ENCODE measurements at places on chromosomes 6 and 20.

- DNase-seq: no peak
Observed at GRCh38 chr6:44481056-44481455, 93.5 kb downstream of the CDC5L start.

DNA sequence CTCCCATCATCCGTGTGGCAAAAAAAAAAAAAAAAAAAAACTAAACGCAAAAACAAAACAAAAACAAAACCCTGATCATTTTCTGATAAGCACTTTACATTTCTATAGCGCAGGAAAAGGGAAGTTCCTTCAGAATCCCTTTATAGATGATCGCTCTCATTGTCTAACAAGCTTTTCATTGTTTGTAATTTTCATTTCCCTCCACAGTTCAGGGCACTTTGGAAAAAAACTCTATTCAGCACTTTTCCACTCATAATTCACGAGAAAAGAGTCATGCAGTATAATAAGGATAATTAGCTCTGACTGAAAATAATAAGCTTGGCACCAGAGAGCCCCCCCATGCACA lies 89.4 kb upstream of the ATXN1 start:
- DNase-seq: no peak

DNA sequence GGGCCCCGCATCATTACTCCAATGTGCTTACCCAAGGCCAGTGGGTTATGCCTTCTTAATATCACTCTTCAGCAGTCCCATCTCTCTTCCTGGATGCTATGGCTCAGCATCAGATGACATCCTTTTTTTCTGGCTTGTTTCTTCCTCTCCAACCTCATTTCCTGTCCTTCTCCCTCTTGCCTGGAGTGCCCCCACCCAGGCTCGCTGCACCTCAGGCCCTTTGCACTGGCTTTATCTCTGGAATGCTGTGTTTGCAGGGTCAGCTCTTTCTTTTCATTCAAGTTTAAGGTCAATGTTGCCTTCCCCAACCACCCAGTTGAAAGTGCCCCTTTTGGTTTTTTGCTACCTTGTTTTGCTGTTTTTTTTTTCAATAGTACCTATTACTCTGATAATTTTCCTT lies 36.7 kb downstream of the CD40 start:
- no peak for DNase-seq

DNA sequence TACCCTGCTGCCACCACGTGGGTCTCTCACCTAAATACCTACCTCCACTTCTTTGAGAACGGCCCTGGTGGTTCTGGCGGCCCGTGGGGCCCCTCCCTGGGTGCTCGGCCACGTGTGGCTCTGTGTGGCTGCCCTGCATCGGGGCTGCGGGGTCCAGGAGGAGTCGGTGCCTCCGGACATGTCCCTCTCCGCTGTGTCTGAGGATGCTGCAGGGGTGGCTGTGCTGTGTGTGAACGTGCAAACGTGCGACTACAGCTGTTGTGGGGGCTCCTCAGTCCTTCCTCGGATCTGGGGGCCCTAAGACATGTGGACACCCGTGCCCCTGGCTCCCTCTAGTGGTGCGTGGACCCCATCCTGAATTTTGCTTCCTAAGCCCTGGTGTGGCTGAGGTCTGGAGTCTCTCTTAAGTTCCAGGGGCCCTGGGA lies 691.8 kb downstream of the QKI start:
- peak; percentile 53 for DNase-seq

DNA sequence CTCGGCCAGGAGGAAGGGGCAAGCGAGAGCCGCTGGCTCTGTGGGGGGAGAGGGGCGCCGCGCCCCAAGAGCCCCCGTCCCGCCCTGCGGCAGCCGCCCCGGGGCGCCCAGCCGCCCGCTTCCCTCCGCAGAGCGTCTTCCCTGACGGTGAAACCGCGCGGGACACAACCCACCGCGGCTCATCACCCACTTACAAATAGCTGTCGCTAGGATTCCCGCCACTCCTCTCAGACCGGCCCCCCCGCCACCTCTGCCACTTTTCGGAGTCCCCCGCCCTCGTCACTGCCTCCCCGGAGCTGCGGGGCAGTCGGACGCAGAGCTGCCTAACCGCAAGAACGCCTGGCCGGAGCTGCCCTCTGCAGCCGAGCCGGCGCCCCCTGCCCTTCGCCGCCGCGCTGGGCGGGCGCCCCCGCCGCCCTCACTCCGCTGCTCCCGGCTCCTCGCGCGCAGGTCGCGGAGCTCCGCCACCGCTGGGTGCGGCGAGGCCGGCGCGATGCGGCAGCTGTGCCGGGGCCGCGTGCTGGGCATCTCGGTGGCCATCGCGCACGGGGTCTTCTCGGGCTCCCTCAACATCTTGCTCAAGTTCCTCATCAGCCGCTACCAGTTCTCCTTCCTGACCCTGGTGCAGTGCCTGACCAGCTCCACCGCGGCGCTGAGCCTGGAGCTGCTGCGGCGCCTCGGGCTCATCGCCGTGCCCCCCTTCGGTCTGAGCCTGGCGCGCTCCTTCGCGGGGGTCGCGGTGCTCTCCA lies at the start of gene SLC35D3:
Gene SLC35D3 (plus strand): TSS at position 366 of the 749 bp plus-strand sequence. CDS start 128 bp downstream, at position 494.
- peak; percentile 39 for DNase-seq

- no peak for DNase-seq
Observed at GRCh38 chr6:106097411-106098231, 11.5 kb downstream of the PRDM1 start.

GRCh38 chr6:35191889-35192288 lies 21.9 kb upstream of the SCUBE3 start:
- no peak for DNase-seq

DNA sequence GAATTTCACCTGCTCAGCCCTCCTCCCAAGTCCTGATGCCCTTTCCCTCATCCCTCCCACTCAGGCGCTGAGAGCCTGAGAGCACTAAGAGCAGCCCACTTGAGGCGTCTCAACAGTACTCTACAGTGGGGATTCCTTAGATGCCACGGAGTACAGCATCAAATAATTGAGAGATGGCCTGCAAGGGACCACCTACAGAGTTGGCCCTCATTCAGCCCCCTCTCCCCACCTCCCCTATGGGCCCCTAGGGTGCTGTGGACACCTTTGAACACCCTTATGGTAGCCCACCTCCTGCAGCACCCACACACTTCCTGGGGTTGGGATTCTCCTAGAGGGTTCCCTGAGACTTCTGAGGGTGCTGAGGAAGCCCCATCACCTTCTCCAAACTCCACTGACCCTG lies 37.1 kb upstream of the SIRPG start:
- DNase-seq: no peak

- DNase-seq: no peak
Observed at GRCh38 chr20:44231193-44231592, 15.9 kb upstream of the GDAP1L1 start.

- DNase-seq: no peak
Observed at GRCh38 chr20:17803765-17804164, 104.0 kb downstream of the BANF2 start.

- DNase-seq: no peak
Observed at GRCh38 chr6:47352194-47352920, 42.7 kb upstream of the TNFRSF21 start.

- DNase-seq: no peak
Observed at GRCh38 chr6:23688650-23689049, 437.4 kb upstream of the NRSN1 start.

DNA sequence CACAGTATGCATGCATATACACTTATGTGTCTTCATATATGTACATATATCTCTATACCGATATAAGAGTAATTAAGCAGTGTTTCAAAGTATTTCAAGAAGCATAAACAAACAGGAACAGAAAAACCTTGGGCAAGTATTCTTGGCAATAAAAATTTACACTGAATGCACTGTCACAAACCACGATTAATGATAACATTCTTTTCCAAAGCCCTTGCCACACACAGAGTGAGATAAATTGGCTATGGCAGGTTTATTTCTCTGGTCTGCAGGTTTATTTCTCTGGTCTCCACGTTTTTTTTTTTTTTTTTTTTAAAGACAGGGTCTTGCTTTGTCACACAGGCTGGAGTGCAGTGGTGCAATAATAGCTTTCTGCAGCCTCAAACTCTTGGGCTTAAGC lies 73.0 kb downstream of the PPP1R3G start:
- no peak for DNase-seq

DNA sequence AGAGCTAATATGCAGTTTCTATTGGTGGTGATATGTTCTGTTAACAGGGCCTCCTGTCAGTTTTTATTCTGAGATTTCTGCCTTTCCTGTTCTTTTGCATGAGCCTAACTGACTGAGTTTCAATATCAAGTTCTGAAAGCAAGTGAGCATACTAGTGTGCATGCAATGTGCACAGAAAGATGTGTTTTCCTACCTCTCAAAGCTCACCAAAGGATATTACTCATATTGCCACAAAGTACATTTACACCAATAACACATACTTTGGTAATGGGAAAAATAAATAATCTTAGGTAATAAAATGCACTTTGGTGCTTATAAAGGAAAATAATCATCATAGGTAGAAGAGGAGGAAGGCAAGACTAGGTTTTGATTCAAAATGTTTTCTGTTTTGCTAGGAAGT lies 195.0 kb downstream of the KHDC1L start:
- no peak for DNase-seq

DNA sequence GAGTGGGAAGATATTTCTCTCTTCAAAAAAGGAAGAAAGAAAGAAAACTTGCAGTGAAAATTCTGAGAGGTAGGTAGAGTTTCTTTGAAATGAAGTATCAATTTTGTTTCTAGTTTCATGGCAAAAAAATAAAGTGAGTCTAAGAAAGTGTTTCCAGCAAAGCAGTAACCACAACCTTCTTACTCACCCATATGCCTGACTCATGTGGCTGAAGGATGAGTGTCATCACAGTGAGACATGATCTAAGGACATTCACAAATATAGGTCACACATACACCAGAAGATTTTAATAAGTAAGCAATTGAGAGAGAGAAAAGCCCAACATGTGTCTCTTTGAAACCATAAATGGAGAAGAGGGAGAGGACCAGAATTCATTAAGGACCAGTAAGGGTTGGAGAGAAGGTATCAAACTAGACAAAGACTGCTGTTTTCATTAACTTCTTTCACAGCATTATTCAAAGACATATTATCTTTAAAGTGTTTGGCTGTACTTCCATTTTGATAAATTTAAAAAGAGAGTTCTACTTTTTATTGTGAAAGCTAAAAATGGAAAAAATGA lies 169.5 kb downstream of the FRK start:
- no peak for DNase-seq

DNA sequence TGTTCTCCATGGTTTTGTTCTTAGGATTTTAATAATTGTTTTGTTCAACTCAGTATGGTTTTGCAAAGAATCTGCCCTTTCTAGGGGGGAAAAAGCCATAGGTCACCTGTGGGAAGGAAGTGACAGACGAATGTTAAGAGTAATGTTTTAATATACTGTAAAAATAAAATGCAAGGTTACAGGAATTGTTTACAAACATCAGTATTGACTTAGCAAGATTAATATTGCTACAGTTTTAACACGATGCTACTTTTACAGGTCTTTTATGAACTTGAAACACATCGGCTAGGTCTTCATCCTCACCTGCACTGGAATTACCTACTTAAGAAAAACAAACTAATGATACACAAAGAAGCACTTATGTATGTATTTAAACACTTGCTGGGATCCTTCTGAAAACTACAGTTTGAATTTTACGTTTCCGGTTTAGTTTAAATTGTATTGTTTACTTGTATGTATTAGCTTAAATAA lies 1.7 kb upstream of the NKX2-4 start:
- DNase-seq: no peak

DNA sequence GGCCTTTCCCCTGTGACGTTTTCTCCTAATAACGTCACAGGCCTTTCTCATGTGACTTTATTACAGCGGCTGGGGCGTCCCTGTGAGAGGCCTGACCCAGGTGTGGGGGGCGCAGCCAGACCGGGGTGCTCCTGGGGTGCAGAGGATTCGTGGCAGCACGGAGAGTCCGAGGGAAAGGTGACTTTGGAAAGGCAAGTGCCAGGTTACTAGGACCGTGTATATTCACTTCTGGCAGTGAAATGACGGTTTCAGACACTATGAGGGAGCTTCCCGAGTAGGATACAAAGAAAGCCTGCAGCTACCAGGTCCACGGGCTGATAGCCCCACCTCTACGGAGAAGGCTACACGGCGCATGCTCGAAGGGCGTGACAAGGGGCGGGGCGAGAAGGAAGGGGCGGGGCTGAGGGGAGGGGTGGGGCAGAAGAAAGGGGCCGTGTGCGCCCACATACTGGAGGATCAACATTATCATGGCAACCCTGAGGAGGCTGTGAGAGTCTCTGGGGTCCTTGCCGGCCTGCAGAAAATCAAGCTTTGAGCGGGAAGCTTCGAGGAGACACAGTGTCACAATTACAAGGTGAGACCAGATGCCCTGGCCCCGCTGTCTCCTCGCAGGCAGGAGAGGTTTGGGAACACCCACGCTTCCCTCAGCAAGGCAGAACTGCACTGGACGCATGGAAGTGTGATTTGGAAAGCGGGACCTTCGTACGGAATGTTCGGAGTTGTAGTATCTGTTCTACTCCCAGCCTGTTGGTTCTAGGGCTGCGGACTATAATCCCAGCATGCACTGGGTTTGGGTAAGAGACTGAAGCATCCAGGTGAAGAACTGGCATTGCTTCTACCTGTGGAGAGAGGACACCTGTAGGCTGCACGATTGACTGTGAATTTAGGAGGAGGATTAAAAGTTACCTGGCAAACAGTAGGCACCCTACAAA lies 54.4 kb upstream of the ZNF337 start:
- peak; percentile 71 for DNase-seq

DNA sequence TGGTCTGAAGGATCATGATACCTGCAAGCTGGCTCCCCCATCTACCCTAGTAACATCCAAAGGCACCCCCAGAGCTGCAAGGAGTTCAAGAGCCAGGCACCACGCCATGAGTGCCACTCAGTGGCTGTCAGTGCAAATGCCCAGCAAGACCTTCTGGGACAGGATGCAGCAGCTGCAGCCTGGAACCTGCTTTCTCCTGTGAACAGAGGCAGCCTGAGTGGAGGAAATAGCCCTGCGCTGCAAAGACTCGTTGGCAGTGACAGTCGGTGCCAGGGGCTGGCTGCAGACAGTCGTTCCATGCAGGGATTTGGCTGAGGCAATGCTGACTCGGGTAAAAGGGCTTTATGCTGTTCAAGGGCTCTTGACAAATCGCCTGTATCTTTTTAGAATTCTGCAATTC lies 15.7 kb upstream of the SSTR4 start:
- no peak for DNase-seq

- DNase-seq: no peak
Observed at GRCh38 chr6:165167861-165168260, 141.5 kb downstream of the C6orf118 start.

- peak; percentile 79 for DNase-seq
Observed at GRCh38 chr6:111997853-111998208, 56.1 kb upstream of the CCN6 start.
